ENCODE measurements at places on chromosomes 11 and 22. TPM values are rescaled to one million over a fixed set of nuclear protein-coding genes. Genes with fewer than 3 reads are reported as not detected.

FGF4 gene
- 0.40 TPM for total RNA-seq

ADM2 gene
- 21.1 TPM for total RNA-seq

PRAME gene
- not detected for total RNA-seq

SLC37A2 gene
- total RNA-seq = 0.37 TPM

CCDC73 gene
- not detected for total RNA-seq

OR2AG2 gene
- total RNA-seq = 0.08 TPM

SCARF2 gene
- 50.8 TPM for total RNA-seq

PDE2A gene
- not detected for total RNA-seq

POU2AF2 gene
- not detected for total RNA-seq

MED19 gene
- 20.4 TPM for total RNA-seq

SCUBE1 gene
- total RNA-seq = 0.68 TPM

KCNJ4 gene
- total RNA-seq = 0.43 TPM

UBQLN3 gene
- total RNA-seq = not detected

DNA sequence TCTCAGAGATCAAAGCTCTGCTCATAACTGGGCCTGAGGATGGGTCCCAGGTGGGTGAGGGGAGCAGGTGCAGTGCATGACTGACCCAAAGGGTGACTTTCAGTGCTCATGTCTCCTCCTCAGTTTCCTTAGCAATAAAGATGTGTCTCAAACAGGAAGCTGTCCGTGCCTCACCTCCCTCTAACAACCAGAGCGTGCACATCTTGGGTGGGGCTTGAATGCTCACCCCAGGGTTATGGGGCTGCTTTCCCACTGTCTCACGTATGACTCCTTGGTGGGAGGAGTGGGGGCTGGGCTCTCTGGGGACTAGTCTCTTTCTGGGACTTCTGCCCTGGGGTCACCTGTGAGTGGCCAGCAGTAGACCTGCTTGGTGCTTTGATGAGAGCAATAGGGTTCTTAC, 53.9 kb upstream of the PHOX2A start:
- no peak overlapping the region for H3K27ac ChIP-seq
- H3K4me3 ChIP-seq = no peak overlapping the region
- H3K27me3 ChIP-seq = no peaks in the 10 kb centered on the region
- H3K4me1 ChIP-seq = no peaks in the 10 kb centered on the region

GRCh38 chr11:55324500-55324899, 18.5 kb upstream of the OR4A16 start:
- H3K27me3 ChIP-seq = no peaks in the 10 kb centered on the region
- H3K4me1 ChIP-seq = no peaks in the 10 kb centered on the region
- H3K36me3 ChIP-seq = no peaks in the 10 kb centered on the region
- no peak overlapping the region for H3K27ac ChIP-seq
- no peak for DNase-seq
- no peak overlapping the region for H3K4me3 ChIP-seq

- H3K36me3 ChIP-seq = peaks cover 4% of the 10 kb centered on the region
- peaks cover 55% of the 10 kb centered on the region for H3K4me1 ChIP-seq
Measured at GRCh38 chr11:1784761-1785650, 21.3 kb upstream of the CTSD start.

- no peak for DNase-seq
- no peak overlapping the region for H3K4me3 ChIP-seq
- no peaks in the 10 kb centered on the region for H3K36me3 ChIP-seq
- no peaks in the 10 kb centered on the region for H3K27me3 ChIP-seq
- H3K4me1 ChIP-seq = peaks cover 43% of the 10 kb centered on the region
Measured at GRCh38 chr11:69157156-69157821, 1.6 kb downstream of the SMIM38 start.

GRCh38 chr11:61131998-61132555, 29.1 kb downstream of the VPS37C start:
- no peak for DNase-seq
- no peak overlapping the region for H3K27ac ChIP-seq
- H3K27me3 ChIP-seq = no peaks in the 10 kb centered on the region
- no peak overlapping the region for H3K4me3 ChIP-seq
- H3K4me1 ChIP-seq = peaks cover 8% of the 10 kb centered on the region
- H3K36me3 ChIP-seq = peaks cover 8% of the 10 kb centered on the region

DNA sequence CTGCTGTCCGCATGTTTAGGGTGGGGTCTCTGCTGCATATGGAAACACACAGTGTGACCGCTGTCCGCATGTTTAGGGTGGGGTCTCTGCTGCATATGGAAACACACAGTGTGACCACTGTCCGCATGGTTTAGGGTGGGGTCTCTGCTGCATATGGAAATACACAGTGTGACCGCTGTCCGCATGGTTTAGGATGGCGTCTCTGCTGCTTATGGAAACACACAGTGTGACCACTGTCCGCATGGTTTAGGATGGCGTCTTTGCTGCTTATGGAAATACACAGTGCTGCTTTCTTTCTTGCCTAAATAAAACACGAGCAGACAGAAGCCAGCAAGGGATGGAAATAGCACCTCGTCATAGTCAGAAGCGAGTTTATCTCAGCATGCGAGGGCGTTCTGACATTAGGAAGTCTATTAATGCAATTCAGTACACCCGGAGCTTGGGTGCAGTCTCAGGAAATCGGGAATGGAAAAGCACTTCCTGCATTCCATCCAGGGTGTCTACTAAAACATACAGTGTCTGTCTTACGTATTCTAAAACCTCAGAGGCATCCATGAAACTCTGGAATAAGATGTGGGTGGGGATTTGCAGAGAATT, 32.6 kb upstream of the TOLLIP start:
- H3K36me3 ChIP-seq = no peaks in the 10 kb centered on the region
- no peak overlapping the region for H3K4me3 ChIP-seq

GRCh38 chr11:45675646-45676045, 10.2 kb upstream of the CHST1 start:
- H3K27ac ChIP-seq = no peak overlapping the region
- no peaks in the 10 kb centered on the region for H3K4me1 ChIP-seq
- no peak for DNase-seq
- no peaks in the 10 kb centered on the region for H3K36me3 ChIP-seq
- H3K4me3 ChIP-seq = no peak overlapping the region
- H3K27me3 ChIP-seq = peaks cover 16% of the 10 kb centered on the region

- peak overlapping the region; percentile 93 for H3K27ac ChIP-seq
- H3K4me3 ChIP-seq = no peak overlapping the region
- no peaks in the 10 kb centered on the region for H3K27me3 ChIP-seq
Measured at GRCh38 chr22:42742940-42743339, 22.3 kb upstream of the A4GALT start.

GRCh38 chr11:15711311-15711710, 596.6 kb downstream of the INSC start:
- no peak for DNase-seq
- H3K27ac ChIP-seq = no peak overlapping the region
- no peaks in the 10 kb centered on the region for H3K36me3 ChIP-seq

GRCh38 chr11:131118247-131118646, 202.0 kb upstream of the SNX19 start:
- peaks cover 4% of the 10 kb centered on the region for H3K4me1 ChIP-seq
- H3K4me3 ChIP-seq = no peak overlapping the region
- H3K36me3 ChIP-seq = no peaks in the 10 kb centered on the region
- no peak overlapping the region for H3K27ac ChIP-seq

GRCh38 chr11:32983506-32983905, 32.2 kb upstream of the DEPDC7 start:
- H3K36me3 ChIP-seq = no peaks in the 10 kb centered on the region
- no peaks in the 10 kb centered on the region for H3K27me3 ChIP-seq
- no peak overlapping the region for H3K4me3 ChIP-seq
- peaks cover 5% of the 10 kb centered on the region for H3K4me1 ChIP-seq

- H3K4me1 ChIP-seq = peaks cover 10% of the 10 kb centered on the region
- no peak overlapping the region for H3K27ac ChIP-seq
- no peak overlapping the region for H3K4me3 ChIP-seq
- no peak for DNase-seq
- H3K36me3 ChIP-seq = peaks cover 8% of the 10 kb centered on the region
Measured at GRCh38 chr11:1491379-1491778, 4.8 kb upstream of the MOB2 start.

GRCh38 chr22:43129426-43130425, 13.5 kb downstream of the MCAT start:
- no peak for DNase-seq
- H3K4me1 ChIP-seq = peaks cover 11% of the 10 kb centered on the region
- peaks cover 5% of the 10 kb centered on the region for H3K36me3 ChIP-seq

GRCh38 chr11:69617220-69617619, 23.7 kb upstream of the CCND1 start:
- no peaks in the 10 kb centered on the region for H3K4me1 ChIP-seq
- no peak overlapping the region for H3K4me3 ChIP-seq
- no peaks in the 10 kb centered on the region for H3K36me3 ChIP-seq
- DNase-seq = no peak

GRCh38 chr22:28911777-28912669, 28.7 kb downstream of the ZNRF3 start:
- no peaks in the 10 kb centered on the region for H3K36me3 ChIP-seq
- H3K27ac ChIP-seq = peak overlapping the region; percentile 74
- peaks cover 24% of the 10 kb centered on the region for H3K4me1 ChIP-seq
- H3K27me3 ChIP-seq = no peaks in the 10 kb centered on the region

- DNase-seq = no peak
- no peak overlapping the region for H3K27ac ChIP-seq
- no peaks in the 10 kb centered on the region for H3K36me3 ChIP-seq
- no peak overlapping the region for H3K4me3 ChIP-seq
- H3K4me1 ChIP-seq = peaks cover 7% of the 10 kb centered on the region
Measured at GRCh38 chr11:68049509-68050370, 10.9 kb downstream of the TCIRG1 start.

GRCh38 chr22:39448205-39449054, 8.4 kb upstream of the MGAT3 start:
- no peak overlapping the region for H3K27ac ChIP-seq
- H3K27me3 ChIP-seq = no peaks in the 10 kb centered on the region
- H3K4me3 ChIP-seq = no peak overlapping the region
- H3K4me1 ChIP-seq = peaks cover 14% of the 10 kb centered on the region
- no peaks in the 10 kb centered on the region for H3K36me3 ChIP-seq
- no peak for DNase-seq

- no peak overlapping the region for H3K4me3 ChIP-seq
- DNase-seq = no peak
- no peak overlapping the region for H3K27ac ChIP-seq
Measured at GRCh38 chr11:36300650-36301049, 4.6 kb downstream of the PRR5L start.

GRCh38 chr22:23513705-23514104, 66.4 kb downstream of the IGLL1 start:
- H3K27ac ChIP-seq = no peak overlapping the region
- no peak for DNase-seq
- no peaks in the 10 kb centered on the region for H3K4me1 ChIP-seq

DNA sequence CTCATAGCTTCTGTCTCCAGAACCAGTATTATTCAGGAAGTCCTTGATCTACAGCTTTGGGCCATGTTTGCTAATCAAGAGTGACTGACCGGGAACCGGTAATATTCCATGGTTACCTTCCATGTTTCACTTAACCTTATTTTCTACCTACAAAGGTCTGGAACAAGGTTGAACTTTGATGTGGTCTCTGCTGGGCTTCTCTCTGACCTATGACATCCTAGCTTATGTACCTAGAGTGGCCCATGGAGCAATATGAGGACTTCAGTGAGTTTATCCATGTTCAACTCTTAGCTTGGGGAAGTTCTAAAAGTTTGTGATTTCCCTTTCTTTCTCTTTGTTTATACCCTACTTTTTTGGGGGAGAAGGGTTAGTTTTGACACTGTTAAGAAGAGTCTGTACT, 33.2 kb downstream of the CCDC90B start:
- DNase-seq = no peak
- H3K4me3 ChIP-seq = no peak overlapping the region
- no peak overlapping the region for H3K27ac ChIP-seq
- H3K27me3 ChIP-seq = no peaks in the 10 kb centered on the region
- peaks cover 12% of the 10 kb centered on the region for H3K36me3 ChIP-seq

GRCh38 chr11:46524201-46524770, 69.5 kb downstream of the AMBRA1 start:
- no peak overlapping the region for H3K4me3 ChIP-seq
- peaks cover 2% of the 10 kb centered on the region for H3K36me3 ChIP-seq
- peaks cover 34% of the 10 kb centered on the region for H3K4me1 ChIP-seq
- no peak for DNase-seq
- H3K27me3 ChIP-seq = no peaks in the 10 kb centered on the region

DNA sequence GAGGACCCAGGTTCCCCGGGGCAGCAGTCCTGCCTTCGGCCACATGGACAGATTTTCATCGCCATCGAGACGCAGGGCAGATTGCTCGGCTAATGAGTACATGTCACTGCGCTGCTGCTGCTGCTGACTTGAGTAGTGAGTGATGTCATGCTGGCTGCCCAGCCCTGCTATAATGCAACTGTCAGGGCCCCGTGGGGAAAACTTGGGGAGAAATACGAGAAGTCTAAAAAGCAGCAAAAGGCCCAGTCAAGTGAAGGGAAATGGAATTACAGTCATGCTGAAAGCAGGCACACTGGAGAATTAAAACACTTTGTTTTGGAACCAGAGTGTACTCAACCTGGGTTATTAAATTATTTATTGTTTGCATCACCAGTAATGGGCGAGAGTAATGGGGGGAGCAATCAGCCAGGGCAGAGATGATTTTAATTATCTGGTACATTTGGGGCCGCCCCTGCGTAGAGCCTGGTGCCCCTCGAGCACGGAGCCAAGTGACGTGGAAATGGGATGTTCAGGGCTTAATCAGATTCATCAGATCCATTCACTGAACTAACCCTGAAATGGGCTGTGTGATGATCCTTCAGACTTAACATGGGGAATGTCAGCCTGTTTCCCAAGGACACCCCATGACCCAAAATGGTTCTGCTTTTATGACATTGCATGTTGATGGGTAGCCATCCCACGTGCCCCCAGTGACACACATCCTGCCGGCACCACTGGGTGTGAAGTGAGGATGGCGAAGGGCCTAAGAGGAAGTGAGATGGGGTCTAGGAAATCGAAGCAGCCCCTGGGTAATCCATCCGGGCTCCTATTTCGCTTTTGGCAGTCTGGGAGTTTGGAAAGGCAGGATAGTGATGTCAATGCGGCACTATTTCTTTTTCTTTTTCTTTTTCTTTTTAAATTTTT, 241.6 kb upstream of the CADM1 start:
- H3K4me3 ChIP-seq = no peak overlapping the region
- H3K27ac ChIP-seq = no peak overlapping the region
- no peaks in the 10 kb centered on the region for H3K36me3 ChIP-seq

DNA sequence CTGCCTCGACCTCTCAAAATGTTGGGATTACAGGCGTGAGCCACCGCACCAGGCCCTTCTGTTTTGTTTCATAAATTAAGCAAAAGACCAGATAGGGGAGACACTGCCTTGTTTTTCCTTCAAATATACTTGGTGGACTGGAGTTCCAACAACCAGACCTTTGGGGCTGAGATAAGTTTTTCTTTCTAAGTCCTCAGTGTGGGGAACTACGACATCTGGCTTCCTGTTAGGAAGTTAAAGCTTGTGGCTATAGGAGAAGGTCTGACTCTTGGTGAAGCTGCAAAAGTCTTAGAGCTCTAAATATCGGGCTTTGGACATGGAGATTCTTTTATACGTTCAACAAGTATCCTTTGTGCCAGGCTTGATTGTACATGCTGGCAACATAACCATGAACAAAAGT, 64.1 kb upstream of the EED start:
- H3K4me3 ChIP-seq = no peak overlapping the region
- no peak for DNase-seq
- peaks cover 22% of the 10 kb centered on the region for H3K4me1 ChIP-seq
- H3K36me3 ChIP-seq = no peaks in the 10 kb centered on the region
- H3K27ac ChIP-seq = no peak overlapping the region

DNA sequence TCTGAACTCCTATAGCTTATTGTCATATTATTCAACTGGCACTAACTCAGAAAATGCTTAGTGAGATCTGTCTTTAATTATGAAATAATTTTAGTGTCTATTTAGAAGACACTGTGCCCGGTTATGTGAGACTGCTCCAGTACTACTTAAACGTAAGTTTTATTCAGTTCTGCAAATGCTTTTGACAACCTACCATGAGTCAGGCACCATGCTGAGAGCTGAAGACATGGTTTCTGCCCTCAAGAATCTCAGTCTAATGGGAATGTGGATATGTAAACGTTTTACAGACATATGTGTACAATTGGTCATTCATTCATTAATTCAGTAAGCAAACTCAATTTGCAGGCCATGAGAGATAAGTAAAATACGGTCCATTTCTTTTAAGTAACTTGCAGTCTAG, 40.0 kb downstream of the DCUN1D5 start:
- no peaks in the 10 kb centered on the region for H3K36me3 ChIP-seq
- no peak for DNase-seq
- no peaks in the 10 kb centered on the region for H3K27me3 ChIP-seq
